Stimulated activated CD8-positive, alpha-beta memory T cell treated with anti-CD3 and anti-CD28 coated beads, Interleukin-15, amount 100 ng/mL, for 4 hours (primary cell): ENCODE measurements at places on chromosomes 2 and 18.

- DNase-seq: no peak
These were observed 84.5 kb downstream of the DOCK10 start for GRCh38 chr2:224957540-224958461.

DNA sequence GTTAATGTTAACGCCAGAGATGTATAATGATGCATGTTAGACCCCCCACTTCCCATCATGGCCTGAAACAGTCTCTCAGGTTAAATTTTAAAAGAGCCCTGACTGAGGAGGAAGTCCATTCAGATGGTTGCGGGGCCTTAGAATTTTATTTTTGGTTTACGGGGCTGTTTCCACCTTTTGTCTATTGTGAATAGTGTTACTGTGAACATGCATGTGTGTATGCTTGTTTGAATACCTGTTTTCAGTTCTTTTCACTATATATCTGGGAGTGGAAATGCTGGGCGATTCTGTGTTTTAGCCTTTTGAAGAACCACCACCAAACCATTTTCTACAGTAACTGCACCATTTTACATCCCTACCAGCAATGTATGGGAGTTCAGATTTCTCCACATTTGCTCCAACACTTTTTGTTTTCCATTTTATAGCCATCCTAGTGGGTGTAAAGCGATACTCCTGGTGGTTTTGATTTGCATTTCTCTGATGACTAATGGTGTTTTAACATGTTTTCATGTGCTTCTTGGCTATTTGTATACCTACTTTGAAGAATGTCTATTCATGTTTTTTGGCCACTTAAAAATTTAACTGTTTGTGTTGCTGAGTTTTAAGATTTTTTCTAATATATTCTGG lies 133.0 kb downstream of the MYO3B start:
- DNase-seq: no peak

- DNase-seq: no peak
These were observed 106.0 kb upstream of the TAF1B start for GRCh38 chr2:9737053-9737875.

- DNase-seq: no peak
These were observed 7.6 kb upstream of the ERFE start for GRCh38 chr2:238151205-238151604.

GRCh38 chr2:150007815-150008430 lies 420.3 kb upstream of the MMADHC start:
- no peak for DNase-seq

DNA sequence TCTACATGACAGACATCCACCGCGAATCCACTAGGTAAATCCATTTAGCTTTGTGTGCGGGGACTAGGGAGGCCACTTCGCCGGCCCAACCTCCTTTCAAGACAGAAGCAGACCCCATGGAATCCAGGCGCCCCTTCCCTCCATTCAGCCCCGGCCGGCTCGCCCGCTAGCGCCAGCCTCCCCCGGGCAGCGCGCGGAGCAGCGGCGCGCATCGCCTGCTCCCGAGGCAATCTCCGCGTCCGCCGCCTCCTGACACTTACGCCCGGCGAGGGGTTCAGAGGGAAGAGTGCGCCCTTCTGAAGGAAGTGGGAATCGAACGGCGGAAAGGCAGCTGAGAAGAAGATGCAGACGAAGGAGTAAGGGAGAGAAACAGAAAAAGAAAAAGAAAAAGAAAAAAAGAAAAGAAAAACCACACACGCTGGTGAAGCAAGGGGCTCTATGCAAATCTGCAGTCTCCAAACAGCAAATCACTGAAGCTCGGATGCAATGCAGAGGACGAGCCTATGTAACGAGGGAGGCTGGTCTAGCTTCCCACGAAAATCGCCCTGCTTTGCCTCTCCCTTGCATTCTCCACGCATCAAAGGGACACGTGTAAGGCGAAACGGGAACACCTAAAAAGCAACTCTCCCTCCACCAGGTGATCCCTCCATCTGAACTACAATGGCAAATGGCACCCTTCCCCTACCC lies 684.4 kb downstream of the NRXN1 start:
- DNase-seq: no peak

DNA sequence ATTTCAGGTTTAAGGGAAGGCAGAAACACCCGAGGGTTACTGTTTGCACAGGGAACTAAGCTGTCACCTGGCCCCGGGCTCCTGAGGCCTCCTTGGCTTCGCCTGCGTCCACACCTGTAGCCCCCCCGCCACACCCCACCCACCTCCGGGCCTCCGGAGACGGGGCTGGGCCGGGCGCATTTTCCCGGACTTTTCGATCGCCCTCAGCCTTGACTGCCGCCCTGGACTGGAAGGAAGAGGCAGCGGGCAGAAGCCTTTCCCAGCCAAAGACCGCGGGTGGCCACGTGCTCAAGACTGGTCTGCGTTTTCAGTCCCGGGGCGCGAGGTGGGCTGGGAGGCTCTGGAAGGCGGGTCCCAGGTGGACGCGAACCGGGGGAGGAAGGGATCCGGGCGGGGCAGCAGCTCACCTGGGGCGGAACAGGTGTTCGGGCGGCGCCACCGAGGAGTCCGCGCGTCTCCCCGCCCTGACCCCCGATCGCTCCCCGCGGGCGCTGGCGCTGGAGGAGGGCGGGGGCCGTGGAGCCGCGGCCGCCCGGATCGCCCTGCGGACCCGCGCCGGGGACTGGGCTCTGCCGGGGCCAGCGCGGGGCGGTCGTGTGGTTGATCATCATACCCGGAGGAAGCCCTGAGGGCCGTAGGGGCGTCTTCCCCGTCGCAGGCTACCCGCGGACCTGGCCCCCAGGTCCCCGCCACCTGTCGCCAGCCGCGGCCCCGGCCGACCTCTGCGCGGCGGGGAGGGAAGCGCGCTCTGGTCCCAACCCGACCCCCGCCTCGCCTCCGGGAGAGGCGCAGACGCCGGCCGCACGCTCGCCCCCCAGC lies 3.2 kb downstream of the ID2 start:
- no peak for DNase-seq

- no peak for DNase-seq
These were observed 96.7 kb downstream of the ASB1 start for GRCh38 chr2:238523158-238524110.
